ENCODE measurements at places on chromosomes 11 and 22.

GRCh38 chr22:38207898-38208432, 6.2 kb downstream of the MAFF start:
- no peak for DNase-seq

DNA sequence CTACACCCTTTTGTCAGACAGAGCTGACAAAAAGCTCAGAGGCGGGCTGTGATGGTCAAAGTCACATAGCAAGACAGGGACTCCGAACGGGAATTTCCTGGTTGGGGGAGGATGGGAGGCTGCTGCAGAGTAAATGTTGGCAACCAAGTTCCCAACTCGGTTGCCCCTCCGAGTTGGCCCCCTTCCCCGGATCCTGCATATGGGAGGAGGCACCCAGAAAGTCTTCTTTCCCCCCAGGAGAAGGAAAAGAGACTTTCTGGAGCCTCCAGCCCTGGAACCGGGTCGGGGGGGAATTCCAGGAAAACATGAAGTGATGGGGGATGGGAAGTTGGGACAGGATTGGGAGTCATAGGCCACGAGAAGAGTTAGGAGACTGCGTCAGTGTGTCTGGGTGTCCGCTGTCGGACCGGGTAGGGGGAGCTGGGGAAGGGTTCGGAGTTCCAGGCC, 614 bp downstream of the SELENOM start:
- no peak for DNase-seq

- peak; percentile 59 for DNase-seq
Observed at GRCh38 chr11:61917334-61918109, at the start of gene RAB3IL1. RAB3IL1 (minus strand) TSS chr11:61917566; CDS start chr11:61917367, 199 bp downstream.

- DNase-seq, result no peak
Observed at GRCh38 chr11:15726893-15727519, 612.3 kb downstream of the INSC start.

DNA sequence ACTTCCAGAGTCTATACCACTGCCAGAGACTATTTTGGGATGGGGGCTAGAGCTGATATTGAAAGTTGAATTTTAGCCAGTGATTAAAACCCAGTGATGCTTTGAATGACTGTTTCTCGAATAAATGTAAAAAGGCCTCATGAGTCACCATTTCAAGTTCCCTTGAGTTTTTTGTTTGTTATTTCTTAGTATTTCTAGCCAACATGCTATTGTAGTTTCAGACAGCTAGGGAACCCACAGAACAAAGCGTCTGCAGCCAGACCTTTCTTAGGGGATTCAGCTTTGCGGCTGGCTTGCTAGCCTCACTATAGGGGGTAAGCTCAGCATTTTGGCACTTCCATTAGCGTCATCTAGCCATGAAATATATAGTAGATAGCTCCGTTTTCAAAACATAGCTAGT, 66.5 kb downstream of the DBX1 start:
- no peak for DNase-seq

DNA sequence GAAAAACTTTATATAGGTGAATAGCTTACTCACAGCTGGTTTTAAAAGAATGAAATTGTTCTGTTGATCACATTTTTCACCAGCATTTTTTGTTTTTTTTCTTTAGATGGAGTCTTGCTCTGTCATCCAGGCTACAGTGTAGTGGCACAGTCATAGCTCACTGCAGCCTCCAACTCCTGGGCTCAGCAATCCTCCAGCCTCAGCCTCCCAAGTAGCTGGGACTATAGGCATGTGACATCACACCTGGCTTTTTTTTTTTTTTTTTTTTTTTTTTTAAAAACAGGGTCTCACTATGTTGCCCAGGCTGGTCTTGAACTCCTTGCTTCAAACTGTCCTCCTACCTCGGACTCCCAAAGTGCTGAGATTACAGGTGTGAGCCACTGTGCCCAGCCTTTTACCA, 3.6 kb downstream of the PACS1 start:
- DNase-seq, result no peak

- DNase-seq, result no peak
Observed at GRCh38 chr11:2827256-2827655, 58.3 kb downstream of the CDKN1C start.

DNA sequence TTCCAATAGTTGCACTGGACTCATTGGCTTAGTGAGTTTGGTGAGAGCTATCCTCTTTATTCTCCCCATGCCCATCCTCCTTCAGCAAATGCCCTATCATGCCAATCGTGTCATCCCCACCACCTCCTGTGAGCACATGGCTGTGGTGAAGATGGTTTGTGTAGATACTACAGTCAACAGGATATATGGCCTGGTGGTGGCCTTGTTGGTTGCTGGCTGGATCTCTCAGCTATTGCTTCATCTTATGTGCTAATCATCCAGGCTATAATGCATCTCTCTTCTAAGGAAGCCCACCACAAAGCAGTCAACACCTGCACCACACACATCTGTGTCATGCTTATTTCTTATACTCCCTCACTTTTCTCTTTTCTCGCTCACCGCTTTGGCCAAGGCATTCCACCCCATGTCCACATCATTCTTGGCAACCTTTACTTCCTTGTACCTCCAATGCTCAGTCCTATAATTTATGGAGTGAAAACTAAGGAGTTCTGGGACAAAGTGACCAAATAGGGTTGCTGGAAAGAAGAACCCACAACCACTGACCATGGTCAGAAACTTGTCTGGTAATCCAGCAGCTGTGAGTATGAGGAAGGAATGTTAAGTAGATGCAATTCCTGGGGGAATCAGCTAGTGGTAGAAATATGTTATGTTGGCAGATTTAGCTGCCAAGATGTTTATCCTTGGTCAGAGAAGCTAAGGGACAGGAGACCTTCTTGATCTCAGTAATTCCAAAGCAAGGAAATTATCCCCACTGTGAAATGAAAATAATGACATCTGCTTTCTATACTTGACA, 16.3 kb upstream of the OR56B1 start:
- no peak for DNase-seq

GRCh38 chr22:27719535-27720227, 81.9 kb downstream of the MN1 start:
- DNase-seq, result no peak

- no peak for DNase-seq
Observed at GRCh38 chr11:95450547-95451123, 219.6 kb upstream of the SESN3 start.

- DNase-seq, result no peak
Observed at GRCh38 chr11:15091625-15092024, 18.2 kb downstream of the CALCB start.

DNA sequence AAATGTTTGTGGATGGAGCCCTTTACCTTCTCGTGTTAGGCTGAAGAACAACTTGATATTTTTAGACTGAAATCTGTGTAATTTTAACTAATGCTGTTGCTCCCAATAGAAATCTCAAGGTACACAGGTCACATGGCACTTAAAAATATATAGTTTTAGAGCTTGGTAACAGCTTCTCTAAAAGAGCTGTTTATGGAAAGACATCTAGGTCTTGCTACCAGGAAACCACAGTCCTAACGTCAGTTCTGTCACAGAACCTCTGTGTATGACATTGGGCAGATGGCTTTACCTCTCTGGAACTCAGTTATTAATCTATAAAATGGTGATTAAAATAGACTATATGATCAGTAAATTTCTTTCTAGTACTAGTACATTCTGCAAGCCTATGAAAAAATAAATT, 35.4 kb downstream of the PAK1 start:
- DNase-seq, result no peak
